ENCODE measurements at places on chromosomes 2 and 18.

DNA sequence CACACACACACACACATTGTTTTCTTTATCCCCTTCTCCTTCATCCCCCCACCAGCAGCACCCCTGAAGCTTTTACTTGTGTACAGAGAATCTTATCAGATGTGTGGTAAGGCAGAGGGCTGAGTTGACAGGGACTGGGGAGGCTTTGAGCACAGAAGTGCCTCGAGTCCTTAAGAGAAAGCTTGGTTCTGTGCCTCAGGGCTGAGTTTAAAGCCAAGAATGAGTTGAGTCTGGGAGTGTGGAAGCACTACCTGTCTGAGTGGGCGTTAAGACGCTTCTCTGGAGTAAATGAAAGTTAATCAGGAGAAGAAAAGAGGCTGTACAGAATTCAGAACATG is 2.7 kb downstream of the ID2 start:
- DNase-seq, result no peak

GRCh38 chr18:9707381-9708056 is 582 bp upstream of the RAB31 start:
- no peak for DNase-seq

GRCh38 chr2:32011485-32011960 is 715 bp upstream of the MEMO1 start:
- no peak for DNase-seq

DNA sequence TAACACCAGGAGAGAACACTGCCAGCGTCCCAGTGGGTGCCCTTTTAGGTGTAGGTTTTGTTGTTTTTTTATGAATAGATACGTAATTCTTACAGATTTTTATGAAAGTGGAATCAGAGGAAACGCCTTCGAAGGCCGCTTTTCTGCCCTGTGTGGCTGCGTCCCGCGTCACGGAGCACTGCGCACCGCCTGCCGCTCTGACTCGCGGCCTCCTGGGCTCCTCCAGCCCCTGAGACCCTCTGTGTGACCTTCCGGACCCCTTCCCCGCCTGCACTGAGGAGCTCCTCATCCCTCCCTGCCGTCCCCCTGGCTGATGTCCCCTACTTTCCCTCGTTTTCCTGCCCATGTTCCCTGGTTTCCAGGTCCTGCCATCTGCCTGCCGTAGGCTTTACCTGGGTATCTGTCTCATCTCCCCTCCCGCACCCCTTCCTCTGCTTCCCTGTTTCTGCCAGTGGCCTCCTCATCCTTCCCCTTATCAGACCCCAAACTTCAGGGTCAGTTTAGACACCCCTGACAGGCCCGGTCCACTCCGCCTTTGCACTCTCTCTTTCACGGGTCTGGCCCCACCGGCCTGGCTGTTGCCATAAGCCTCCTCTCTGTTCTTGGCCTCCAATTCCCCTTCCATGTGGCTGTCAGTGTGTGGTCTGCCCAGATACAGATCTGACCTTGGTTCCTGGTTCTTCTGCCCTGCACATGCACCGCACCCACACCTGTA is 32.7 kb downstream of the PDIA6 start:
- DNase-seq, result no peak
